ENCODE measurements at places on chromosomes 3 and 15. TPM values are rescaled to one million over a fixed set of nuclear protein-coding genes. Genes with fewer than 3 reads are reported as not detected.

- DNase-seq, result peak; percentile 19
Measured at GRCh38 chr3:131174752-131175151, 148.1 kb downstream of the NEK11 start.

NPAP1 gene
- total RNA-seq, result not detected

DNA sequence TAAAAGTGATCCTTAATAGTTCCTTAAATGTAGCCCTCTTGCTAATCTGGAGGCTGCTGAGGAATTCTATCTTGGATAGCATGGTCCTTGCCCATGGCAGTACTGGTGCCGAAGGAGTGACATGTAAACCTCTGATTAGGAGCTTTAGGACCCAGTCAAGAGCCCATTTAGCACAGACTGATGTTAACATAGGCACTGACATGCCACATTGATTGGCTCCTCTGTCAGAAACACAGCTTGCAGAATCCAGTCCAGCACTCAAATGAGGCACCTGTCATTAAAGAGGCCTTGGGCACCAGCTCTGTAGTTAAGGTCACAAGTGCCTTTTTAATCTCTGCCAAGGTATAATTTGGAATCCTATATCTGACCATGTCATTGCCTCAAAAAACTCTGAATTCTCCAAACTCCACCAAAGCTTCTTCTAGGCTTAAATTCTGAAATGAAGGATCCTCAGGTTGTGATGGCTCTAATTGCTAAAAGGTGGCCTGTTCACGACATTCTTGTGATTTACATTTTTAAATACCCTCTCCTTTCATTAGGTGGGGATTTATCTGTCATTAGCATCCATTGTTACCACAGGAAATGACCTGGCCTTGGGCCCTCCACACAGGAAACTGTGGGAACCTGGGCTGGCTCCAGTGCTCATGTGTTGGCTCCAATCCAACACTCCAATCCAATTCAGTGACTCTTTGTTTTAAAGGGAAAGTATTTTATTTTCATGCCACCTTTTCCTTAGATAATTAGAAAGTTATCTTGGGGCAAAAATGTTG lies 57.3 kb upstream of the RNF7 start:
- peak; percentile 36 for DNase-seq

ACAN gene
- not detected for total RNA-seq

DNA sequence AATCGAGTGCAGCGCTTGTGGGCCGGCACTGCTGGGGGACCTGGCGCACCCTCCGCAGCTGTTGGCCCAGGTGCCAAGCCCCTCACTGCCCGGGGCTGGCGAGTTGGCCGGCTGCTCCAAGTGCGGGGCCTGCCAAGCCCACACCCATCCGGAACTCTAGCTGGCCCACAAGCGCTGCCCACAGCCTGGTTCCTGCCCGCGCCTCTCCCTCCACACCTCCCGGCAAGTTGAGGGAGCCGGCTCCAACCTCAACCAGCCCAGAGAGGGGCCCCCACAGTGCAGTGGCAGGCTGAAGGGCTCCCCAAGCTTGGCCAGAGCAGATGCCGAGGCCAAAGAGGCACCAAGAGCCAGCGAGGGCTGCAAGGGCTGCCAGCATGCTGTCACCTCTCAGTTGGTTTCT lies 73.4 kb downstream of the PLXNA1 start:
- DNase-seq, result no peak

OR5K2 gene
- total RNA-seq, result not detected

DNA sequence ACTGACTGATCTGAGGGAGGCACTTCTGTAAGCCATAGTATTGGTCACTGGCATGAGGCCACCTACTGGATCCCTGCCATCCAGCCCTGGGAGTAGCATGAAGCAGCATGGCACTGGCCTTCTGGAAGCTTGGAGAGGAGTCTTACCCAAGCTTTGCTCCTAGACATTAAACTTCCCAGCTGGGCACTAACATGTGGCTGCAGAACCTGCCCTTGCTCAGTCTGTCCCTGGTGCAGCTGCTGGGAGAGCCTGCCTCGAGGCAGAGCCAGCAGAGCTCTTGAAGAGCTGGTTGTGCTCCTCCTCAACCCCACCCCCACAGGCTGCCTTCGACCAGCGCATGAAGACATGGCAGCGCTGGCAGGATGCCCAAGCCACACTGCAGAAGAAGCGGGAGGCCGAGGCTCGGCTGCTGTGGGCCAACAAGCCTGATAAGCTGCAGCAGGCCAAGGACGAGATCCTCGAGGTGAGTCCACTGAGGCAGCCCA lies 17.1 kb upstream of the SNX22 start:
- no peak for DNase-seq

- no peak for DNase-seq
Measured at GRCh38 chr3:142951794-142952193, 11.7 kb downstream of the PAQR9 start.

DNA sequence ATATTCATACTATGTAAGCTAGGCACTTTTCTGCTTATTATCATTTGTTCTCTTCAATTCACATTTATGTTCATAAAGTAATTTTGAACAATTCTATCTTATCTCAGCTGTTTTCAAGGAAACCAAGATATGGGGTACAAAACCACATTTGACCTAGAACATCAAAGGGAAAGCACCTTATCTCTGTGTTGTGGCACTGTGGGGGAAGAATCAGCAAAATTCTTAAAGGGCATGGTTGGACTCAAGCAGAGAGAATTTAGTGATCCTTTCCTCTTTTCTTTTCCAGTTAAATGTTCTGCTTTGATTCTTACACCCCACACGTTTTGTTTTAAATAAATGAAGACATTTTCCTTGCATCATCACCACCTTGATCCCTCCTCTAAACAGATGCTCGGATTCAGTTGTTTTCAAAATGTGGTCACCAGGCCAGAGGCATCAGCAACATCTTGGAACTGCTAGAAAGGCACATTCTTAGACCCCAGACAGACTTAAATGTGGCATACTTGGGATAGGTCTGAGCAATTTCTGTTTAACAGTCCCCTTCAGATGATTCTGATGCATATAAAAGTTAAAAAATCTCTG lies 128.4 kb upstream of the TP63 start:
- no peak for DNase-seq

- DNase-seq, result no peak
Measured at GRCh38 chr3:53311882-53312281, 35.5 kb downstream of the DCP1A start.

DNA sequence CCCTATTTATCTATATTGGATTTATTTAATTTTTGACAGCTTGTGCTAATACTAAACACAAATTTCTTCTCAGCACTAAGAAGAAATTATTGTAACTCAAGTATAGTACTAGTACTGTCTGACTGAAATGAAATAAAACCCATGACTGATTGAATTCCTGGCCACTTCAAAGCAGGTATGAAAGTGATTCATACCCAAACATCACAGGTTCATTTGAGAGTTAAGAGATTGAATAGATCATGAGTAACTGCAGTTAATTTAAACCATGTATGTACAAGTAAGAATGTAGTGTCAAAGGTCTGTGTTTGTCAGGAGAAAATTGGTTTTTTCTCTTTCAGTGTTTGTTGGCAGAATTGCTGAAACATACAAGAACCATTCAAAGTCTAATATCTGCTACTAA lies 332.0 kb upstream of the GRM7 start:
- DNase-seq, result peak; percentile 35

- no peak for DNase-seq
Measured at GRCh38 chr15:70435369-70435768, 328.0 kb downstream of the UACA start.

CYP1A1 gene
- total RNA-seq, result 1.9 TPM

DNA sequence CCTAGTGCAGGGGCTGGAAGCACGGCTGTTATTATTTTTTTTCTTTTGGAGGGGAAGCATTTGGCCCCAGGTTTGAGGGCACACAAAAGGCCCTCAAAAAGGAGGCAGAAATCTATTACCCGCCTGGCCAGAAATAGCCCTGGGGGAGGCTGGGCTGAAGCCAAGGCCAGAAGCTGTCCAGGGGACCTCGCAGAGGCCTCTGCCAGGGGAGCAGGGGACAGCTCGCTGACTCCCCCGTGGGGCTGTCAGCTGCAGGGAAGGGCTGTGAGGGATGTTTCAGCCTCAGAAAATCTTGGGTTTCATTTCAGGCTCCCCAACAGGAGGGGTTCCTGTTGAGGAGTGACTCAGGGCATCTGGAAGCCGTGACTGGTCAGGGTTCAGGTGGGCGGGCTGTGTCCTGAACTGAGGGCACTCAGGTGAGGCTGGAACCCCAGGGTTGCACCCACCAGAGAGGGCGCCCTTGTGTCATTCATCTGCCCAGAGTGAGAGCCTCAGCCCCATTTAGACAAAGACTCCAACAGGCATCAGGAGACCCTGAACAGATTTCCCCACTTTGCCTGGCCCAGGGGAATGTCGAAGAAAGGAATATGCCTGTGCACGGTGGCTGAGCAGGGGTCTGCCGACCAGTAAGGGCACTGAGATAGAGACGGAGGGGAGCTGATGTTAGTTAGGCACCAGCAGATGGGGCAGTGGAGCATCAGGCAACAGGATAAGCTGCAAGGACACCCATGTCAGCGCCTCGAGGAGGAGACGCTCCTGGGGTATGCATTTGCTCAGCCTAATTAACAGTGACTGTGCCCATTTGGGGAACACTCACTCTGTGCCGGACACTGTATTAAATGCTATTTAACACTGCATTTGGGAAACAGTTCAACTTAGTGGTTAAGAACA lies 43.5 kb upstream of the SLC6A11 start:
- DNase-seq, result peak; percentile 83

DNA sequence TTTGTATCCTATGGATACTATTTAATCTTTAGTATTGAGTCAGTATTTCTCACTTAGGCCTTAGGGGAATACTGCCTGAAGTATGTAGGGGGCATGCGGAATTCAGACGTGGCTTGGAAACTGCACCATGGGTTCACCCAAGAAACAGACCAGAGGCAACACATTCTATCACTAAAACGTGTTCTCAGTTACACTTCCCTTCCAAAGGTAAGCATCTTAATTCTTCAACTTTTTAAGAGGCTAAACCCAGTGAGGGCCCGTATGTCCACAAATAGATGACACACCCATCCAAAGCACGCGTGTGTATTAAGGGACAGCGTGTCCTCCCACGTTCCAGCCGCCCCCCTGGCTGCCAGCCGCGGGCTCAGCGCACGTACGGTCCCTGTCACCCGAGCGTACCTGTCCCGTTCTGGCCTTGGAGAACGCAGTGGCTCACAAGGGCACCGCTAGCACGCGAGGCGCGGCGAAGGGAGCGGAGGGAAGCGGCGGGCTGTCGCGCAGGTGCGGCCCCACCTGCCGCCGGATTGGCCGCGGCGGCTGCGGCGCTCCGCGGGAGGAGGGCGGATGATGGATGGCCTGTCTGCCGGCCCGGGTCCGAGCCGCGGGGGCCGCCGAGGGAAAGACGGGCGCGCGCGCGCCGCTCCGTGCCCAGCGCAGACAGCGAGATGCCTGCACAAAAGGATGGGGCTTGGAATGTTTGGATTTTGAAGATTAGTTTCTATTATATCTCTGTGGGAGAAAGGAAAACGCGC lies 1003.9 kb upstream of the NR2F2 start:
- DNase-seq, result no peak

LARP6 gene
- total RNA-seq, result 29.3 TPM

ZBTB47 gene
- 7.7 TPM for total RNA-seq

FANCD2OS gene
- total RNA-seq, result not detected

ZNF80 gene
- not detected for total RNA-seq

- DNase-seq, result no peak
Measured at GRCh38 chr3:66856533-66856932, 141.6 kb upstream of the KBTBD8 start.

DNA sequence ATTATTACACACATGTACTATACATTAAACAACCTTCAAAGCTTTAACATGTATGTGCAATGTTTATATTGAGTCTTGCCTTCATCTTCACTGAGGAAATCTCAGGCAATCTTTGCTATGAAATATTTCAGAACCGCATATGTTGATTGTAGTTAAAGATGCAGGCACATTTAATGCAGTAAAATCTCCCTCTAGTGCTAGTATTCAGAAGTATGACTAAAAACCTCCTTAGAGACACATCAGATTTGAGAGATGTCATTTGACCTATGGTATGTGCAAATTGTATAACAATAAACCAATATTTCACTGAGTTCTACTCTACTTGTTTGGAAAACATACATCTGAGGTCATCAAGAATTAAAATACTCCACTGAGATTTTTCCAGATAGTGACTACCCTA lies 123.8 kb upstream of the C15orf61 start:
- DNase-seq, result no peak

- DNase-seq, result no peak
Measured at GRCh38 chr3:46849045-46849631, 14.1 kb downstream of the MYL3 start.

- peak; percentile 52 for DNase-seq
Measured at GRCh38 chr15:63389902-63390670, 8.4 kb upstream of the CA12 start.

SPTBN5 gene
- total RNA-seq, result 1.4 TPM

GRCh38 chr3:124441766-124442165 lies 288.5 kb upstream of the UMPS start:
- DNase-seq, result no peak

DNA sequence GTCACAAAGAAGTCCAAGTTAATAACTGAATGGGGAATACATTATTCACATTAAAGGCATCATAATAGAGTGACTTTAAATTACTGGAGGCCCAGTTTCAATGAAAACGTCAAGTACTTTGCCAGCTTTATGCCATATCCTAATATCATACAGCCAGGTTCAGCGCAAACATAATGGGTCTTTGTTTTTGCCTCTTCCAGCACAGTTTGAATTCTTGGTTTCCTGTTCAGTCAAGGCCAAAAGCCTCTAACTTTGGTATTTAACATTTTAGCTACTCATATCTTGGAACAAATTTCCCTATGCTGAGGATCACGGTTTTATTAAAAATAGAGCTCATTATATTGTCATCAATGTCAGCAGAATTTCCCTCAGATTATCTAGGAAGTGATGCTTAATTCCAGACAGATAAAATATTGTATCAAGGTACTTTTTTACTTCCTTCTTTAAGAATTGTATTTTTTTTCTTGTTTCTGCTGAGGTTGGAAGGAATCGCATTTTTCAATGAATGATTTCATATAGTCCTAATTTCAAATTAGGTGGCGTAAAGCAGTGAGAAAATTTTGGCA lies 269.2 kb downstream of the THRB start:
- DNase-seq, result no peak

DNA sequence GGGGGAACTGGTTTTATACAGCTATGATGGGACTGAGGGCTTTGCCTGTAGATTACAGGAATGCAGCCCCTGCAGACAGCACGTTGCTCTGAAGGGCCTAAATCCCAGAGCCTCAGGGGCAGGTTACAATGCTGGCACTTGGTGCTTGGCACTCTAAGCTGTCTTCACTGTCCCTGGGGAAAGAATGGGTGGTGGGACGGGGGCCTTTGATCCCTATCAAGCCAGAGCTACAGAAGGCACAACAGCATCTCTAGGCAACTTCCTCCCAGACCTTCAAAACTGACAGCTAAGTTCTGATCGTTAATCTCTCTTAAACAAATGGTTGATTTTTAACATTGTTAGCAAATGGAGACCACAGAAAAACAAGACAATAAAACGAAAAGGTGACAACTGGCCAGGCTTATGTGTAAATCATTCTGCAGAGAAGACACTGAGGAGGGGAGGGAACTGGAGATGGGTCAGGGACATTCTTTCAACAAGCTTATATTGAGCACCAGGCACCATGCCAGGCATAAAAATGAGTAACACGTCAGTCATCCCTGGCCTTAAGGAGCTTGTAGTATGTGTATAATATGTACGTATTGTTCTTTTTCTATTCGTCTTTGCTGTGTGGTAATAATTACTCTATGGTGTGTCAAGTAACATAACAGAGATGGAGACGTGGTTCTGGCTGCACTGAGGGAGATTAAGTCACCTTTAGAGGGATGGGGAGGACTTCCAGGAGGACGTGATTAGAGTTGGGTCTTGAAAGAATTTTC lies 49.1 kb downstream of the CA12 start:
- DNase-seq, result peak; percentile 95

GRCh38 chr3:24364359-24364758 lies 130.3 kb downstream of the THRB start:
- no peak for DNase-seq

All from foreskin keratinocyte (primary cell).